ENCODE measurements at places on chromosomes 13 and 19.

DNA sequence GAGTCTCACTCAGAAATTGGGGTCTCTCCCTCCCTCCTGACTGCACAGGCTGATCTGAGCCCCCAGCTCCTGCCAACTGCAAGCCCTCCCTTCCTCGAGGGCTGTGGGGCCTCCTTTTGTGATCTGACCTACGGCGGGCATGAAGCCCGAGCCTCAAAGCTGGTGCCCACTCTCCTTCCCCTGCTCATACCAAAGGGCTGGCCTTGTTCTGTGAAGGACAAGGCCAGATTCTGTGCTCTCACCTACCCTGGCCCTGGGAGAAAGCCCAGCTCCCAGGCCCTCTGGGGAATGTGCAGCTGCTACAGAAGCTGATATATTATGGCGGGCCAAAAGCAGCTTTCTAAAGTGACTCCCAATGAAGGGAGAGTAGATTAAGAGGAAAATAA, 9.0 kb upstream of the ECH1 start:
- no peak for DNase-seq

- DNase-seq = no peak
These were observed 7.1 kb upstream of the SIGLEC7 start for GRCh38 chr19:51135004-51135403.

DNA sequence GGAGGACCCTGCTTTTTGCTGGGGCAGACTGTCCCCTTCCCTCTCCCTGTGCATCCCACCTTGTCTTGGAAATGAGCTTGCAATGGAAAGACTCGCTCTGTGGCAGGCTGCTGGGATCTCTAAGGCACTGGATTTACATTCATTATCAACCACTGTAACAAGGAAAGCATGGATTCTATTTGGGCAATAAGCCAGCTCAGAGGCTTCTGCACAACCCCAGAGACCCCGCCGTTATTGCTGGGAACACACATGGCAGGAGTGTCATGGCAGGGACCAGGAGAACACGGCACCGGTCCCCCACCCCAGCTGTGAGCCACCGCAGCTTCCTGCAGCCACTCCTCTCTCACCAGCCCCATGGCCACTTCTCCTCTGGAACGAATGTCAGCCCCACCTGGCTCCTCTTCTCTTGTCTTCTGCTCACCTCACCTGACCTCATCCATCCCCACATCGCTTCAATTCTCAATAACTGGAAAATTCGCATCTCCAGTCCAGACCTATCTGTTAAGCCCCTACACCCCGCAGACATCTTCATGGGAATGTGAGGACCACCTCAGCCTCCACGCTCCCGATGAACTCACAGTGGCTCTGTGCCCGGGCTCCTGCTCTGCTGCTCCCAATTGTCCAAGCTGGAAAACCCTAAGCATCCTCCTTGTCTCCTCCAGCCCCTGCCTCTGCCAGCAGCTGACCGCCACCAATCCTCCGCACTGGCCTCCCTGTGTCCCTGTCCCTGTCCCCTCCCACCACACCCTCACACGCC, 181.5 kb downstream of the USP12 start:
- DNase-seq = no peak

DNA sequence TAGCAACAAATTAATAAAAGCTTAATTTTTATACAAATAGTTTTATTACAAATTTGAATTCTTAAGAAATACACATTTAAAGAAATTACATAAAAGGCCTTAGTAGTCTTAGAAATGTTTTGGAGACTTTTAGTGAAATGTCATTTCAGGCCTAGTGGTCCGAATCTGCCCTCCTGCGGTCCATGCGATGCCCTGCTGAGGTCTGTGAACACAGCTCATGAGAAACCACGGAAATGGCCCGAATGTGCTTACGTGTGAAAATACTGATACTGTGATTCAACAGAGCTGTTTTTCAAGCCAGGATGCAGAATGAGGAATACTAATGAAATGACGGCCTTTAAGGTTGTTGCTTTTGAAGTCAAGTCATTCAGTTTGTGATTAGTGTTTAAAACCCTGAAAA, 157.9 kb downstream of the COL4A1 start:
- no peak for DNase-seq

DNA sequence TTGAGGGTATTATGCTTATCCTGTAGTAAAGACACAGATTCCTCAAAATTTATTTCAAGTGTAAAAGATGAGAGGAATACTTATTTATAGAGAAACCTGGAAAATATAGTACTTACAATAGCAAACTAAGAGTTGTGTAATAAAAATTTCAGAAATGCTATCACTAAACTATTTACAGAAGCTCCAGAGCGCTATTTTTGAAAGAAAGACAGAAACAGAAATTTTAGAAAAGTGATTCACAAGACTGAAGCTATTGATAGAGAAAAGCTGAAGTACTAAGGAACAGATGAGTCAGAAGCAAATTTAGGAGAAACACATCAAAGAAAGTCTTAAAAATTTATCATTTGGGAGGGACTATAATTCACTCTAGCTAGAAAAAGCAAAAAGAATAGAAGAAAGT, 1174.2 kb downstream of the DIAPH3 start:
- DNase-seq = no peak

DNA sequence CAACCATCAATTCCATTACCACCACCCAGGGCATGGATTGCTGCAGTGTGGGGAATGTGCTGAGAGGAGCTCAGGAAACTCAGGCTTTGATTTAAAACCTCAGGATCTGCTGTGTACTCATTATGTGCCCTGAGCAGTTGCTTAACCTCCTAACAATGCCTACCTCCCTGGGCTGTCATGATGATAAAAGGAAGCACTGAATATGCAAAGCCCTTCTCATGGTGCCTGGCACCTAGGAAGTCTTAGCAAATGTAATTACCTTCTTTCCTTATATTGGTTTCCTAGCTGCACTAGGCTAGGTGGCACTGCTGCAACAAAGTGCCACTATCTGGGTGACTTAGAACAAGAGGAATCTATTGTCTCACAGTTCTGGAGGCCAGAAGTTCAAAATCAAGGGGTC, 62.2 kb downstream of the KCTD12 start:
- no peak for DNase-seq

DNA sequence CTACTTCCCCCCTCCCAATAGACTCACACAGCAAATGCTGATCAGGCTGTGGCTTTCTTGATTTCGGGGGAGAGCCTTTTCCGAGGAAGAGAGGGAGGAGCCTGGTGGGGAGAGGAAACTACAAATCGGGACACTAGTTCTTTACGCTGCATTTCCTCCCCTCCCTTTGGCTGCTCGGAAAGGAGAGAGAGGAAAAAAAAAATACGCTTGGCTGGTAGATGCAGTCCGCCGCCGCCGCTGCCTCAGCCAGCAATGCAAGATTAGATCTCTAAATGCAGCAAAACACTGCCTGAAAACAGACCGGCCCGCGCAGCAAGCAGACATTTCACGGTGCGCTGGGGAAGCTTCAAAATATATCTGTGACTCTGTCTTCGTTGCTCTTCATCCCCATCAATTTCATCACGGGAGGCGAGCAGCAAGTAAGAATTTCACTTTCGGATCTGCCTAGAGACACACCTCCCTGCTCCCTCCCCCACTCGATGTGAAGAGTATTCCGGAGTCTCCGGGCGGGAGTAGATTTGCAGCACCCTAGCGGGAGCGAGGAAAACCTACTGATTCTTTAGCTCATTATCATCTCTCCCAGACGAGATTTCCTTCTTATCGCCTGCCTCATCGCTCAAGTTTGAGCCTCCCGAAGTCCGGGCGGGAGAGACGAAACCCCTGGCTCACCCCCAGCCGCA, at the start of gene PCDH17:
Gene PCDH17 (plus strand): TSS at position 149 of the 680 bp plus-strand sequence. CDS start 803 bp downstream, outside the sequence.
- DNase-seq = no peak

Measured in non-pigmented ciliary epithelial cell (primary cell).